ENCODE measurements at places on chromosomes 5 and 9.

DNA sequence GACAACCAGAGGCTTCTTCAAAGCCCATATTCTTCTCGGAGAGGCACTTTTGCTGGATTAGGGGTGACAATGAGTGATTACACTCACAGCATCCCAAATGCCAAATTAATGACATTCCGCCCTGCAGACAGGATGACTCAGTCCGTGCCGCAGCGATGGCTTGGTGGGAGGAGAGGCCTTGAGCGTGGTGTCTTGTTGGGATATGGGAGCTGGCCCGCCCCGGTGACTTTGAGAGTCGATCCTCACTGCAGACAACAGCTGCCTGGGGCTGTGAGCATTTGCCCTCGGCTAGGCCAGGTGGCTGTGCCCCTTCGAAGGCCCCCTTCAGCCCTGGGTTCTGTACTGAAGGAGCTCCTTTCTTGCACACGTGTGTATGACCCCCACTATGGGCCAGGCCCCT is 29.8 kb downstream of the OLFM1 start:
- DNase-seq, result no peak

DNA sequence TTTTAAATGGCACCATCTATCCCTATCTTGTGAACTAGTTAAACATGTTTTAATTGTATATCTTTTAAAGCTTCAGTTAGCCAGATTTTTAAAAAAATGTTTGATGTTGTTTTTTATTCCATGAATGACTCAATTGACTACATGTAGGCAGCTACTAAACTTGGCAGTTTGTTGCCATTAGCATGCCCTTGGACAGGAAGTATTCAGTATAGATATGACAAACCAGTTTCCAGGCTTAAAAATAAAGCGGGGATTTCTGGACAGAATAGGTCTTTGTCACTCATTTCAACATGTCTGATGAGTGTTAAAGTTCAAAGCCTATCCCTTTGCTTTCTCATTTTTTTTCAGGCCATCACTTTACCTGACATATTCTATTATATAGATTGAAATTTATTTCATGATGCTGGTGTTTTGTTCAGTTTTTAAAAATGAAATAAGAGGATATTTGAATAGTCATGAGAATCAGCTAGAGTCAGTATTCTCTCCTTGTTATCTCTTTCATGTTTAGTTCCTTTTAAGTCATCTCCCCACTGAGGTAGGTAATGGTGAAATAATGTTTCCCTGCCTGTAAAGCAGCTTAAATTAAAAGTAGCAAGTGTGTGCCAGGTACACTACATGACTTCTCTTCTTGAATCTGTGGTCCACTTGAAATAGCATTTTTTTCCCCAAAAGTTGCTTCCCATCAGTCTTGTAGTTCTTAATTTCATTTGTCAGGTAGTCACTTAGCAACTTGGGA is 11.9 kb downstream of the TNFAIP8 start:
- no peak for DNase-seq

- DNase-seq, result peak; percentile 67
These were observed 69.9 kb downstream of the MAMDC2 start for GRCh38 chr9:70113403-70114022.

GRCh38 chr5:54630738-54631359 is 113.3 kb downstream of the SNX18 start:
- DNase-seq, result no peak

DNA sequence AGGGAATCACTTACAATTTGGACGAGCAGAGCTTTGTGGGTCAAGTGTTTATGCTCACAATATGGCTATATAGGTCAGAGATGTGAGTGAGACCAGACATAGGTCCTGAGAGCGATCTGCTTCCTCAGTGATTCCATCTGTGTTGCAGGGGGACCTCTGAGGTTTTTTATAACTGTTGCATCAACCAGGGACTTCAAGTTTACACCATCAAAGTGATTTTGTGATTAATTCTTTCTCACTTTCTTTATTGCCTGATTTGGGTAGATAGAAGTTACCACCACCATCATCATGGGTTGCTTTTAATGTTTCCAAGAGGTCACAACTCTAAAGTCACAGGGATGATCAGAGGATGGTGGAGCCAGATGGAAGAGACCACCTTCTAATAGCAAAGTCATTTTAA is 7.0 kb upstream of the MTAP start:
- DNase-seq, result no peak

- DNase-seq, result peak; percentile 78
These were observed 173.1 kb upstream of the IER5L start for GRCh38 chr9:129351058-129351641.

GRCh38 chr9:78971540-78971939 is 600.2 kb upstream of the TLE4 start:
- DNase-seq, result no peak

DNA sequence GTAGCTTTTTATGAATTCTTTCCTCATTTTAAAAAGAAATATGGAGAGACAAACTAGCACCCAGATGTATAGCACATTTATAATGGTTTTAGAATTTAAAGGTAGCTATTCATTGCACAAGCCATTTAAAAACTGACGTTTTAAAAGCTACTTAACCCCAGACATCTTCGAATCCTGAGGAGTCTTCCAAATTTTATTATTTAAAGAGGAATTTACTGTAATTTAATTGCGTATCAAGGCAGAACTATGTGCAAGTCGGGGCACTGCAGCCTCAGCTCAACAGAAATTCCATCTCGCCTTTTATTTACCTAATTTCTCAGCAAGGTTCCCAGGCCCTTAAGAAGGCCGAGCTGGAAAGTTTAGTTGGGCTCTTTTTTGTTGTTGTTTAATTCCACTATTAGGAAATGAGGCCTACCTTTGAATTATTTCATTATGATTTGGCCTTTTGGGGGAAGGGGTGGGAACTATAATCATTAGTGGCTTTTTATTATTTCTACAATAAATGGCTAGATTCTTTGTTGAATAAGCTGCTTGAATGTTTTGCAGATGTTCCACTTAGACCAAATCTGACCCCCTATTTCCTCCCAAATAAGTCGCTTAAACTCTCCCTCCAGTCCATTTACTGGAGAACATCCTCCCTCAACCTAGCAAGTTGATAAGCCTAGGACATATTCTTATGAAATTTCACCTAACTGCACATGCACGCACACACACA is 20.2 kb downstream of the NR2F1 start:
- no peak for DNase-seq

- no peak for DNase-seq
These were observed 70.5 kb upstream of the SPRY4 start for GRCh38 chr5:142395334-142395733.

DNA sequence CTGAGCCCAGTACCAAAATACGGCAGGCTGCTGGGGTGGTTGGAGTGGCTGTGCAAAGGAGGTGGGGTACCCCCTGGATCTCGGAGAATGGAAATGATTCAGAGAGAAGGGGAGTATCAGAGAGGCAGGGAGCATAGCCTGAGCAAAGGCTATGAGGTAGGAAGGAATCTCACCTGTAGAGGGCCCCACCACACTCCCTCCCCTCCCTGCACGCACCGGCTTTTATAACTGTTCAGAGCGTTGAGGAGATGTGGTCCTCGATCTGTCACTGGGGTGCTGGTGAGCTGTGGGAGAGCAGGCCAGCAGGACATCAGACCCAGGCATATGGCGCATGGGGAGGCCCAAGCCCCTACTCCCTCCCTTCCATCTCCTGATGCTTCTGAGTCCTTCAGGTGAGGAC is 13.2 kb downstream of the PHF19 start:
- DNase-seq, result no peak

GRCh38 chr9:35051069-35051967 is 21.1 kb downstream of the VCP start:
- peak; percentile 58 for DNase-seq

DNA sequence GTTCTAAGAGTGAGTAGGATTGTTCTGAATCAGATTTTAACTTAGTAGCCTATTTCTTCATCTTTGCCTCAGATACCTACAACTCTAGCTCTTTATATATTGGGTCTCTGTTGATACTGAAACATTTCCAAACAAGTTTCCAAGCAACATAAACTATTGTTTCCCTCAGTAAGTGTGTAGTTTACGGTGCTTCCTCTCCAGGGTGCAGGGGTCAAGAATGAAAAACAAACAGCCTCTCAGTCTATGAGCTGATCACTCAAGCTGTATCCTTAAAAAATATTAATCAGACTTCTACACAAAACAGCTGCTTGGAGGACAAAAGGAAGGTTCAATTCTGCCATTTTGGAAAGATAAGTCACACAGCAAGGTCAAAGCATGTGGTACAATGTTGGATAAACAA is 75.0 kb downstream of the ADAMTS12 start:
- no peak for DNase-seq

- no peak for DNase-seq
These were observed 414.8 kb downstream of the GADD45G start for GRCh38 chr9:90019626-90020025.

GRCh38 chr5:95671826-95672225 is 11.0 kb downstream of the SPATA9 start:
- no peak for DNase-seq

- DNase-seq, result no peak
These were observed 4.2 kb upstream of the CANX start for GRCh38 chr5:179694561-179694960.

- DNase-seq, result no peak
These were observed 74.8 kb downstream of the STK32A start for GRCh38 chr5:147309621-147310020.

GRCh38 chr9:14270358-14271092 is 43.4 kb downstream of the NFIB start:
- DNase-seq, result no peak

Data from iPS-NIHi11 (cell line).